ENCODE measurements at places on chromosomes 1 and 21.
A peak's percentile ranks its signal among the peaks of the same experiment; 100 is the strongest.

DNA sequence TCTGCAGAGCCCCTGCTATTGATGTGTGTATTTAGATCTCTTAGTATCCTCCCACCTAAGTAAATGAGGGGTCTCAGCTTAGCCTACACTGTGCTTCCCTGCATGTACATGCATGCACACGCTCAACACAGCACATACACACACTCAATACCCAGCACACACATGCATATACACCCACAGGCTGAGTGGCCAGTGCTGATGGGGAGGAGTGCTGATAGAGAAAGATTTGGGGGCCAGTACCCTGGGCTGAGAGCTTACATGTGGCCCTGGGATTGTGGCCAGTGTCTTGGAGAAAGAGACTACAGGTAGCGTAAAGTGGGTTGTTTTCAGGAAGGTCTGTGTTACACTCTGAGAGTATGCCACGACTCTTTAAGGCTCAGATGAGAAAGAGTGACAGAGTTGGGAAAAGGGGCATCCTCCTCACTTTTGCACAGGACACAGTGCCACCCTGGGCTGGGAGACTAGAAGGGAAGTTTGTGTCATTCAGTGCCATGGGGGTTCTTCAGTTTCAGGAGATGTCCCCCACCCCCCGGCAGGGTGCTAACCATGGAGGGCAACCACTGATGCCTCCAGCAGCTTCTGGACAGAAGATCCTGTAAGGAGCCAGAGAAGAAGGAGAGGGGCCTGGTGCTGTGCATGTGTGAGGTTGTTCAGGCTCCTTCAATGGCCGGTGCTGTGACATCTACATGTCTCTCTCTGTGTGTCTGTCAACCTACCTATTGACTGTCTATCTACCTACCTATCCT is 166.8 kb downstream of the RHOU start:
- DNase-seq = no peak

GRCh38 chr1:185733818-185734735 is at the start of gene HMCN1:
HMCN1 (plus strand) TSS chr1:185734391; CDS start chr1:185734780, 389 bp downstream.
- no peak for DNase-seq

- DNase-seq = no peak
Measured at GRCh38 chr1:187504779-187505178, 676.0 kb downstream of the PLA2G4A start.

DNA sequence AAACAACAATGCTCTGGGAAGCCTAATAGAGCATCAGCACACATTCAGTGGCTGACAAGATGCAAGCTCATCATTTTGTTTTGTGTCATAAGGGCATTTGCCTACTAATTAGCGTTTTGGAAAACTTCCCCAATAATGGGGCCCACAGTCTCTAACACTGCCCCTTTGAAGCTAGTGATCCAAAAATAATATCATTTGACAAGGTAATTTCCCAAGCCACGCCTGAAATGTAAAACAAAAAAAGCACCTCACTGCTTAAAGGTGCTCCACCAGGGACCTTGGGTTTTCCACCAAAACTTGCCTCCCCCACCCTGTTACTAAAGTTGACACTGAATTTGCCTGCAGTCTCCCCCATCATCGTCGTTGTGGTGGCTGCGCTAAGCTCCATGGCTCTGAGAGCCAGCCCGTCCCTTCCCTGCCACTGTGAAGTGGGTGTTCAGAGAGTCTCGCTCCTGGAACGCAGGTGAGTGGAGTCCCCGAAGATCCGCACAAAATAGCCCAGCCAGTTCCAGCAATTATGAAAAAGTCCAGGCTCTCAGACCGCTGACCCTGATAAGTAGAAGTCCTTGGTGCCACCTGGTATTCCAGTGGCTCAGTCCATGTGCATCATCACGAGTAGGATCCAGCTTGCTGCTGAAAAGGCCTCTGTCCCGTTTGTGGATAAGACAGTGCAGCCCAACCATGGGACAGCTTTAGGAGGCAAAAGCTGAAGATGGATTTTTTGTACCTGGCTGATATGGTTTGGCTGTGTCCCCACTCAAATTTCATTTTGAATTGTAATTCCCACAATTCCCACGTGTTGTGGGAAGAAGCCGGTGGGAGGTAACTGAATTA is 52.2 kb downstream of the RAB3GAP2 start:
- peak; percentile 26 for DNase-seq

GRCh38 chr21:23639721-23640120 is 1967.6 kb downstream of the MRPL39 start:
- DNase-seq = no peak

- DNase-seq = peak; percentile 58
Measured at GRCh38 chr1:6423321-6423999, 1.1 kb upstream of the ESPN start.

GRCh38 chr1:98323906-98324358 is 337.6 kb upstream of the SNX7 start:
- peak; percentile 9 for DNase-seq

GRCh38 chr1:212669102-212669501 is 30.5 kb downstream of the BATF3 start:
- DNase-seq = no peak

DNA sequence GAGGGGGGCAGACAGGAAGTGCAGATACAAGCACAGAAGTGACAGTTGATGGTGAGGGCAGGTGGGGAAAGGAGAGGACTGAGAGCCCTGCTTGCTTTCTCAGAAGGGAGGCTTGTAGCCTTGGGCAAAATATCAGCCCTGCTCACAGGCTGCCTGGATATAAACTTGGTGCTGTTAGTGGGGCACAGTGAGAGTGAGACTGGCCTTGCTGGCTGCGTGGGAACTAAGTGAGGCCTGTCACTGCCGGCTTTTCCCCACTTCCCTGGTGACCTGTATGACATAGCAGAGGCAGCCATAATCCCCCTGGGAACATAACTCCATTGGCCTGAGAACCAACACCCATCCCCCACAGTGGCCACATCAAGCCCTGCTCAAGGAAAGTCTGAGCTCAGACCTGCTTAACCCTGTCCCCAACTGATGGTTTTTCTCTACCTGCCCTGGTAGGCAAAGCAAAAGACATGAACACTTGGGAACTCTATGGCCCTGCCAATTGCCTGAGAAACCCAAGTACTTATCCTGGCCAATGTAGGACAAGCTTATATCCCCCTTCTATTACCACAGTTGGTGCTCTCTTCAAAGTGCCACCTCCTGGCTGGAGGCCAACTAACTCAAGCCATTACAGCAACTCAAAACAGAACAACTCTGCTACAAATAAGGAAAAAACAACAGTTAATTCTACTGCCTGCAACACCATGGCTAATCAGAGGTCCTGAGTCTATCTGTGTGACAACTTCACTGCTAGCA is 472.7 kb downstream of the PLPP3 start:
- no peak for DNase-seq

- no peak for DNase-seq
Measured at GRCh38 chr21:29151931-29152330, 21.5 kb downstream of the MAP3K7CL start.

- no peak for DNase-seq
Measured at GRCh38 chr1:211614615-211615014, 35.7 kb upstream of the SLC30A1 start.

- DNase-seq = no peak
Measured at GRCh38 chr1:69421286-69421685, 146.4 kb upstream of the LRRC7 start.

DNA sequence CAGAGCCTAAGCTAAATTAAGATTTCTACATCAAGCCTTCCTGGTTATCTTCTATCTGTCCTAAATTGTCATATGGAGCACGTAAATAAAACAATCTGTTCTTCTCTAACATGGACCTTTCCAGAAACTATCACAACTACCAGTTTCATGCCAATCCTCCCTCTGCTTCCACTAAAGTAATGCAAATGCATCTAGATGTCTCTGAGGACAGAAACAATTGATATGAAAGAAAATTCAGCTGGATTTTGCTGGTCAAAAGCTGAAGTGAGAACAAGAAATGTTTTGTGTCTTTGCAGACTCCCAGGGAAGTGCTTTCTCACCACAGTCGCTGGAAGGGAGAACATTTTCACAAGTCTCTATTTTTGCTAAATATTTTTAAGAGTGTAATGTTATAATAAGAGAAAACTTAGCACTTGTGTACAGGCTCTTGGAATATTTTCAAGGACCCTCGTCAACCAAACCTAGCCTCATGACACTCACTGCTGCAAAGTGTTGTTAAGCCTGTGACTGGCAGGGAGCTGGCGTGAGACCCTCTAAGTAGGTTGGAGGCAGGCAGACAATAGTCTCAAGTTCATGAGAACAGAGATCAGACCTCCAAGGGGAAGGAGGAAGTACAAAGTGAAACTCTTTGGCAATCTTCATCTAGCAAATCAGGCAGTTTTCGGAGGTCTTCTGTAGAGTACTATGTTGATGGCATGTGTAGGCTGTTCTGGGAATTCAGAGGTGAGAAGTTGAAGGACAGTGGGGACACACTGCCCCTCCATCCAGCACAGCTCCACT is 38.8 kb downstream of the DNASE2B start:
- DNase-seq = no peak

GRCh38 chr1:159005676-159006075 is 4.0 kb upstream of the IFI16 start:
- DNase-seq = no peak

DNA sequence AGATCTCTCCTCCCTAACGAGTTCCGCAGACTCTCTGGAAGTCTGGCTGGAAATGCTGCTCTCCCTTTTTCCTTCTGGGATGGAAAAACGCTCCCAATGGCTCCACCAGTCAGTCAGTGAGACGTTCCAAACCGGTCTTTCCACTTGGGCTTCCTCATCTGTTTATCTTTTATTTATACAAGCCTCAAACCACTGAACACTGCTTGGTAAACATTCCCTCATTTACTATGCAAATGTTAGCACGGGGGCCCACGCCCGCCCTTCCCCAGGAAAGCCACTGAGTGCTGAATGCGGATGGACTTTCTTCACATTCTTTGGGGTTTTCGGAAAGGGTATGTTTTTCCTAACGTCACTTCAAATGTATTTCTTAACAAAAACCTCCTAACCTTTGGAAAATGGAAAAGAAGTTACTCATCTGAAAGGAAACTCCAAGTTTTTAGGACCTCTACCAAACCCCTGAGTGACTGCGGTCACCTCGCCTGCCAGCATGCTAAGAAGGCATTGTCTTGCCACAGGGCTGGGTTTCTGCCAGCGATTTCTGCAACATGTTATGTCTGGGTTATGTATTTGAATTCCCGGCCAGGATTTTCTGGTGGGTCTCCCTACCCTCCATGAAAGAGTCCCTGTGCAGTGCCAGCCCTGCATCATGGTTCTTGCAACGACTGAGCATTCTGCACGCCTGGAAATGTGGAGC is 14.0 kb upstream of the UMODL1 start:
- DNase-seq = no peak

DNA sequence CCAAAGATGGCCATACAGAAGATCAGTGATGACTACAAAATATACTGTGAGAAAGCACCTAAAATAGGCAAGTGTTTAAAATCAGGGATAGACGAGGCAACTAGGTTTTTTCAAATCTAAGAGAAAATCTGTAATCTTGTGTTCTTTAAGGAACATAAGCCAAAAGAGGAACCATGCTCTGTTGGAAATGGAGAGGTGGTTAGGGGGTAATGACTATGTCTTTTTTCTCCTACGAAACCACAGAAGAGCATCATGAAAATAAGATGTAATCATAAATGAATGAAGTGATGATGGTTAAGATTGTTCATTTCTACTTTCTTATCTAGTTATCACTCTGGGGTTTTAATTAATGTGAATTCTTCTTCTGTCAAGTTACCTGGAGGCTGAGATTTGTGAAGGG is 43.1 kb downstream of the RGSL1 start:
- no peak for DNase-seq

GRCh38 chr1:206808615-206809014 is 36.3 kb upstream of the IL10 start:
- peak; percentile 69 for DNase-seq

DNA sequence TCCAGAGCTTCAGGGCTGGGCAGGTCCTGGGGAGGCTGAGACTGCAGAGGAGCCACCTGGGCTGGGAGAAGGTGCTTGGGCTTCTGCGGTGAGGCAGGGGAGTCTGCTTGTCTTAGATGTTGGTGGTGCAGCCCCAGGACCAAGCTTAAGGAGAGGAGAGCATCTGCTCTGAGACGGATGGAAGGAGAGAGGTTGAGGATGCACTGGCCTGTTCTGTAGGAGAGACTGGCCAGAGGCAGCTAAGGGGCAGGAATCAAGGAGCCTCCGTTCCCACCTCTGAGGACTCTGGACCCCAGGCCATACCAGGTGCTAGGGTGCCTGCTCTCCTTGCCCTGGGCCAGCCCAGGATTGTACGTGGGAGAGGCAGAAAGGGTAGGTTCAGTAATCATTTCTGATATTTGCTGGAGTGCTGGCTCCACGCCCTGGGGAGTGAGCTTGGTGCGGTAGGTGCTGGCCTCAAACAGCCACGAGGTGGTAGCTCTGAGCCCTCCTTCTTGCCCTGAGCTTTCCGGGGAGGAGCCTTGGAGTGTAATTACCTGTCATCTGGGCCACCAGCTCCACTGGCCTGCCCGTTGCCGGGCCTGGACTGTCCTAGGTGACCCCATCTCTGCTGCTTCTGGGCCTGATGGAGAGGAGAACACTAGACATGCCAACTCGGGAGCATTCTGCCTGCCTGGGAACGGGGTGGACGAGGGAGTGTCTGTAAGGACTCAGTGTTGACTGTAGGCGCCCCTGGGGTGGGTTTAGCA is 9.3 kb downstream of the MYBPH start:
- DNase-seq = no peak
